Activated CD8-positive, alpha-beta memory T cell treated with anti-CD3 and anti-CD28 coated beads, Interleukin-2, amount 50 U/mL, for 48 hours (primary cell): ENCODE measurements at places on chromosomes 1 and 21.
A peak's percentile ranks its signal among the peaks of the same experiment; 100 is the strongest.

DNA sequence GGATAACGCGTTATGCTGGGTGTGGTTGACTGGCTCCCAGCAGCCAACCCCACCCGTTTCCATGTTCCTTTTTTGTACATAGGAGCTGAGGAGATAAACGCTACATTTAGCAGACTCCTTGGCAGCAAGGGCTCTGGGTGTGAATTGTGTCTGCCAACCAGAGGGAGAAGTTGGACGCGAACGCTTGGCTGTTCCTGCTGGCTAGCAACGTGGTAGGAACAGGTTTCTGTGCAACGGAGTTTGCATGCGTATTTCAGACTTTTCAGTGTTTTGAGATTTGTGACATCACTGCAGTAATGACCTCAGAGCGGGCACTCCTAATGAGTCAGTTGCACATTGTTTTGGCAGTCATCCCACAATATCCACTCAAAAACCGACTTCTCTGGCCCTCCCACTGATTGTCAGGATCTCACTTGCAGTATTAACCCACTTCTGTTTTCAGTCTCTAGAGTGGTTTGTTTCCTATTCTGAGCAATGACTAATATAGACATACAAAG lies 98.7 kb upstream of the RGS1 start:
- no peak for DNase-seq

DNA sequence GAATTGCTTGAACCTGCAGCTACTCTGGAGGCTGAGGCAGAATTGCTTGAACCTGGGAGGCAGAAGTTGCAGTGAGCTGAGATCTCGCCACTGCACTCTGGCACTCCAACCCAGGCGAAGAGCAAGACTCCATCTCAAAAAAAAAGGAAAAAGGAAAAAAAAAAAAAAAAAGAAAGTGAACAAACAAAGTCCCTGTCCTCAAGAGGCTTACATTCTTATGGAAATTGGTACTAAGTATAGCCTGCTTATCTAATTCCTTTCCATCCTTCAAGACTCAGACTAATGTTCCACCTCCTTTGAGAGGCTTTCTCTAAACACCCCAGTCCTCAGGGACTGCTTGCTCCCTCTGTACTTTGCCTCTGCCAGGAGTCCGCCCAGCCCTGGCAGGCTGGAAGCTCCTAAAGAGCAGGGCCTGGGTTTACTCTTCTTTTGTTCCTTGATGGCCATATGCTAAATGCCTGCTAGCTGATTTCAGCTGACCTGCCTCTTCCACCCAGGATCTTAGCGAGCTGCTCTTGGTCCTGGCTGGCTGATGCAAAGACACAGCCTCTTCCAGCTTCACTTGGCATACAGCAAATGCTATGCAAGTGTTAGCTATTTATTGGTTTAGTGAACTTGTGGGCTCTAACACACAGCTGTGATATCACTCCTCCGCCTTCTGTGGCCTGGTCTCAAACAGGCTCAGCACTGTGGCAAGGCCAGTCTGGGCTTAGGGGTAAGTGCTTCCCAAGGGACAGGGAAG lies 9.8 kb downstream of the SLC9A1 start:
- DNase-seq = no peak

DNA sequence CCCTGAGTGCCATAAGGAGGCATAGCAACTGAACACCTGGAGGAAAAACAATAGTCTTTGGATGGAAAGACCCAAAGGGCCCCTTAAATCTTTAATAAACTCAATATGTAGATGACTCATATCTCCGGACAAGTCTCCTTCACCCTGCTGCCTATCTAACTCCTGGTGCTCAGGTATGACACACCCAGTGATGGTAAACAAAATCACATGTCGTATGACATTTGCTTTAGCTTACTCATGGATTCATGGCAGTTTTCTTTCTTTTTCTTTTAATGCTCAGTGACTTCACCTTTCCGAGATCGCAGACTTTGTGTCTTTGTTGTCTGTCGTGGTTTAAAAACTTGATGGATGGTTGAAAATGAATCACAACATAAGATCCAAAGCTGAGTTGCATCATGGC lies 208.5 kb upstream of the PROX1 start:
- DNase-seq = no peak

GRCh38 chr21:45030682-45031570 lies 43.5 kb upstream of the ADARB1 start:
- no peak for DNase-seq

DNA sequence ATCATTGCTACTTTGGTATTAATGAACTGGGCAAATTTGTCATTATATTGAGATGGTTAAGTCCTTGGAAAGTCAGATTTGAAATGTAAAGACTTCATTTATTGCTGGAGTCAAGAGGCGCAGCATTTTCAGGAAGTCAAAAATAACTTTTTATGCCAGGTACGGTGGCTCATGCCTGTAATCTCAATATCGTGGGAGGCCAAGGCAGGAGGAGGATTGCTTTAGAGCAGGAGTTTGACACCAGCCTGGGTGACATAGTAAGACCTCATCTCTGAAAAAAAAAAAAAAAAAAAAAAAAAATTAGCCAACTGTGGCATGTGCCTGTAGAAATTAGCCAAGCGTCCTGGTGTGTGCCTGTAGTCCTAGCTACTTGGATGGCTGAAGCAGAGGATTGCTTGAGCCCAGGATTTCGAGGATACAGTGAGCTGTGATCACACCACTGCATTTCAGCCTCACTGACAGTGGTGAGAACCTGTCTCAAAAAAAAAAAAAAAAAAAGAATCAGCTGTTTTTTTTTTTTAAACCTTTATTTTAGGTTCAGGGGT lies 5.5 kb downstream of the HIPK1 start:
- no peak for DNase-seq

GRCh38 chr1:51990478-51990965 lies at the start of gene RAB3B:
Gene RAB3B, minus strand, starts transcription at chr1:51990700. Its CDS starts 13,583 bp downstream, at chr1:51977117.
- peak; percentile 92 for DNase-seq

DNA sequence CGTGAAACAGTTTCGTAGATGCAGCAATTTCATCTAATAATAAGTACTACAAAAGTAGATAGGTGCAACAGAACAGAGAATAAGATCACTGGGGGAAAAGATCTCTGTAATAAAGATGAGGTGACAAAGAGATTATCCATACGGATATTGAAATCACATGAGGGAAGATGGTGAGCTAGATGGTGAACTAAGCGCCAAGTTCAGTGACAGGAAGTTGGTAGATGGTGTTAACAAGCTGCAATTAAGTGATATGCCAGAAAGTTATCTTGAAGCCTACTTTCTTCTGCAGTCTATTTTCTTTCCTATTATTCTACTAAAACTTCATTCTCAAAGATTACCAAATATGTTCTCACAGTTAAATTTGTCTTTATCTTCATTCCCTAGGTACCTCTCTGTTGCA lies 7.1 kb downstream of the LRIF1 start:
- no peak for DNase-seq

GRCh38 chr1:58841455-58841854 lies 57.6 kb upstream of the JUN start:
- no peak for DNase-seq

GRCh38 chr1:222891578-222891977 lies 76.7 kb downstream of the DISP1 start:
- no peak for DNase-seq

GRCh38 chr1:5950201-5950895 lies 41.9 kb downstream of the NPHP4 start:
- DNase-seq = no peak

DNA sequence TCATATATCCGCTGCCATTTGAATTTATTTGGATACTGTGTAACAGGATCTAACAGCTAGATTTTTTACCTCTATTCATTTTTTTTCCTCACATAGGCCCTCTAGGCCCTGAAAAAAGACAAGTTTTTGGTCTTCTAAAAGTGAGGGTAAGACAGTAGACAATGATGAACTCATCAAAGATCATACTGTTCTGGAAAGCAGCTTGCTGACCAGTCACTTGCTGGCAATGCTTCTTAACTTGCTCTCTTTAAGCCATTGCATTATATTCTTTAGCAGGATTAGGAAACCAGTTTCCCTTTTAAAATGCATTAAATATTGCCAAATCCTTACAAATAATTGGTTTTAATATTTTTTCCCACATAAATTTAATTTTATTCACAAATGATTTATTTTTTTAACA lies 65.5 kb downstream of the SYT14 start:
- DNase-seq = no peak

- no peak for DNase-seq
Measured at GRCh38 chr21:16640297-16641027, 872.4 kb upstream of the CXADR start.

GRCh38 chr1:188128761-188129160 lies 1300.0 kb downstream of the PLA2G4A start:
- no peak for DNase-seq

- no peak for DNase-seq
Measured at GRCh38 chr1:98870959-98871903, 133.4 kb downstream of the PLPPR5 start.

GRCh38 chr1:210428696-210429095 lies 100.0 kb downstream of the HHAT start:
- DNase-seq = no peak

DNA sequence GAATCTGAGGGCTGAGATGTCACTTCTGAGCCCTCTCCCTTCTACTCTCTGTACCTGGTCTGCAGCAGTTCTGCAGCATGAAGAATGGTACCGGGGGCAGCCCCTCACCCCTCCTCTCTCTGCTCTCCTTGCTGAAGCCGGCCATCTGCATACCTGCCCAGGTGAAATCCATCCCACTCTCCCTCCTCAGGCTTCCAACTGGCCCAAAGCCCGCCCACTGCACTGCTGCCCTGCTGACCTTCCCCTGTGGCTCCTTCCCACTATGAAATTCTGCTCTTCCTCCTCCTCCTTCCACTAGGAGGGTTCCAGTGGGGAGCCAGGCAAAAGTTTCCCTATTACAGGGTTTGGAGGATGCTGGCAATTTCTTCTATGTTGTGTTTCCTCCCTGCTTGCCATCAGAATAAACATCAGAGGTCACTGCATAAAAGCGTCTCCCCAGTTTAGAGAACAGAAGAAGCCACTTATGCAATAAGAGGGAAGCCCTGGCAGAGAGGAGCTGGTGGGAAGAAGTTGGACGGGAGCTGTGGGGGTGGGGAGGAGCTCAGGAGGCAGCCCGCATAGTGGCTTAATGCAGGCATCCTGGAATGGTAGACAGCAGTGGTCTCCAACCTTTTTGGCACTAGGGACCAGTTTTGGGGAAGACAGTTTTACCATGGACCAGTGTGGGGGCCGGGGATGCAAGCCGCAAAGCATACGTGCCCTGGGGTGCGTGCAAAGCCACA lies 30.3 kb downstream of the TMCO4 start:
- DNase-seq = no peak

DNA sequence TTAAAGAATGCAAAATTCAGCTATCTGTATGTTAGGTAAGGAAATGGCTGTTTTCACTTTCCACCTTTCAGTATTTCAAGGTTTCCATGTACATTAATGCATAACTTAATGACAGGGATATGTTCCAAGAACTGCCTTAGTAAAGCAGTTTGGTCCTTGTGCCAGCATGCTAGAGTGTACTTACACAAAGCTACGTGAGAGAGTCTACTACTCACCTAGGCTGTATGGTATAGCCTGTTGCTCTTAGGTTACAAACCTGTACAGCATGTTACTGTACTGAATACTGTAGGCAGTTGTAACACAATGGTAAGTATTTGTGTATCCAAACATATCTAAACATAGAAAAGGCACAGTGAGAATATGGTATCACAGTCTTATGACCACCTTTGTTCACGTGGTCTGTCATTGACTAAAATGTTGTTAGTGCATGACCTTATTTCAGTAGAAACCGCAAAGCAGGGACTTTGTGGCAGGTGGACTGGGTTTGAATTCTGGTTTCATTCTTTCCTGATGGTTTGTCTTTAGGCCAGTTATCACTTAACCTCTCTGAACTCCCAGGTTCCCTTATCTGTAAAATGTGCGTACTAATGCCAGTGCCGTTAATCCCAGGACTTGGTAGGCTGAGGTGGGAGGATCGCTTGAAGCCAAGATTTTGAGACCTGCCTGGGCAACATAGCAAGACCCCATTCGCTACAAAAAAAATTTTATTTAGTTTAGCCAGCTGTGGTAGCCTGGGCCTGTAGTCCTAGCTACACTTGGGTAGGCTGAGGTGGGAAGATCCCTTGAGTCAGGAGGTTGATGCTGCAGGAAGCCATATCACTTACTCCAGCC lies 4.9 kb downstream of the SMYD2 start:
- DNase-seq = no peak

DNA sequence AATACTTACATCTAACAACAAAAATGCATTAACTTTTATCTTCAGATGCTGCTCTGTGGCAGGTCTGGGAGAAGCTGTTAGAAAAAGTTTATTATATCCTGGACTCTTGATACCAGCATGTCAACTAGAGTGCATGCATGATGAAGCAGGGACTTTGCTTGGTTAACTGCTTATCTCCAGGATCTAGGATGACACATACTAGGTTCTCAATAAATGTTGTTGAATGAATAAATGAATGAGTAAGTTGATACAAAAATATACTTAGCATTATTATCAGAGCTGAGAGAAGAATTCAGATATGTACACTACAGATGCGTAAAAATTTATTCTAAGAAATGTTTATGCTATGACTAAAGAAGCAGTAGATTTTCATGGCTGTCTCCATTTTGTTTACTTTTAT lies 304.3 kb downstream of the LTN1 start:
- DNase-seq = no peak

DNA sequence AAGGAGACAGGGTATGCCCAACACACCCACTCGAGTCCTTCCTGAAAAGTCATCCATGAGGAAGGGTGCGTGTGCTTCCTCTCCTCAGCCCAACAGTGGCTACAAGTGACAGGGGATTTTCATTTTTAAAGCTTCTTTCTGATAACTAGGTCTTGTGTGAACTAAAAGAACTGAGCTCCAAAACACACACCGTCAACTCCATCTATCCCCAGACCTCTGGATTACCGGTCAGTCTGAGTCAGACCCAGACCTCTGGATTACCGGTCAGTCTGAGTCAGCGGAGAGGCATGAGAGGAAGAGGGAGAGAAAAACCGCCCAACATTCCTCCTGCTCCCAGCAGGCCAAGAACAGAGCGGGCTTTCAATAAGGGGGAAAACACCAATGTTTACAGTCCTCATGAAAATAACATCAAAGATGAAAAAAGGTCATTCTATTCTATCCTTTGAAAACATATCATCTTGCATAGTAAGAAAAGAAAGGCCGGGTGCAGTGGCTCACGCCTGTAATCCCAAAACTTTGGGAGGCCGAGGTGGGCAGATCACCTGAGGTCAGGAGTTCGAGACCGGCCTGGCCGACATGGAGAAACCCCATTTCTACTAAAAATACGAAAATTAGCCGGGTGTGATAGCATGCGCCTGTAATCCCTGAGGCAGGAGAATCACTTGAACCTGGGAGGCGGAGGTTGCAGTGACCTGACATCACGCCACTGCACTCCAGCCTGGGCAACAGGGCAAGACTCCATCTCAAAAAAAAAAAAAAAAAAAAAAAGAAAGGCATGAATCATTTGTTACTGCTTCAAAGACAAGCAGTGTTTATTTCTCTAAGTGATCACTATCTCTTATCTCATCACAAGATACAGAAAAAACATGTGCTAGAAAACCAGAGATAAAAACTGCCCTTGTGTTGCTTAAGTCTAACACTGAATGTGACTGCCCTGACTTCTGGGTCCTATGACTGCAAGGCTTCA lies 3.4 kb downstream of the PTTG1IP start:
- no peak for DNase-seq

DNA sequence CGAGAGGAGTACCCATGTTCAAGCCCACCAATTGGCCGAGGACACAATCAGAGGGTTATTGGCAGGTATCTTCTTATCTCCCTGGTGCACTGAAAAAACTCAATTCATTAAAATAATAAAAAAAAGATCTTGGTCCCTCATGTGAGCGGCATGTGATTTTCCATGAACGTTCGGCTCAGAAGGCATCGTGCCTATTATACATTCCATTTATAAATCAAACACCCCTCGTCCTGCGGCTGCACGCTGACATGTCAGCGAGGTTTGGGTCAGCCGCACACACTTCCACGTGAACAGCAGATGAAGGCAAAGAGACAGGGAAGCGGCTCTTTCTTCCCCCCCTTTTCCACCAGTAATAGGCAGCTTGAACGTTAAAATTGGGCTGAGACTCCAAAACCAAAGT lies 31.3 kb upstream of the SMYD2 start:
- no peak for DNase-seq
